Fibroblast of skin of abdomen (primary cell): ENCODE measurements at places on chromosomes 1 and 21.

GRCh38 chr1:80250573-80251168, 1244.1 kb upstream of the ADGRL4 start:
- DNase-seq, result peak; percentile 52

DNA sequence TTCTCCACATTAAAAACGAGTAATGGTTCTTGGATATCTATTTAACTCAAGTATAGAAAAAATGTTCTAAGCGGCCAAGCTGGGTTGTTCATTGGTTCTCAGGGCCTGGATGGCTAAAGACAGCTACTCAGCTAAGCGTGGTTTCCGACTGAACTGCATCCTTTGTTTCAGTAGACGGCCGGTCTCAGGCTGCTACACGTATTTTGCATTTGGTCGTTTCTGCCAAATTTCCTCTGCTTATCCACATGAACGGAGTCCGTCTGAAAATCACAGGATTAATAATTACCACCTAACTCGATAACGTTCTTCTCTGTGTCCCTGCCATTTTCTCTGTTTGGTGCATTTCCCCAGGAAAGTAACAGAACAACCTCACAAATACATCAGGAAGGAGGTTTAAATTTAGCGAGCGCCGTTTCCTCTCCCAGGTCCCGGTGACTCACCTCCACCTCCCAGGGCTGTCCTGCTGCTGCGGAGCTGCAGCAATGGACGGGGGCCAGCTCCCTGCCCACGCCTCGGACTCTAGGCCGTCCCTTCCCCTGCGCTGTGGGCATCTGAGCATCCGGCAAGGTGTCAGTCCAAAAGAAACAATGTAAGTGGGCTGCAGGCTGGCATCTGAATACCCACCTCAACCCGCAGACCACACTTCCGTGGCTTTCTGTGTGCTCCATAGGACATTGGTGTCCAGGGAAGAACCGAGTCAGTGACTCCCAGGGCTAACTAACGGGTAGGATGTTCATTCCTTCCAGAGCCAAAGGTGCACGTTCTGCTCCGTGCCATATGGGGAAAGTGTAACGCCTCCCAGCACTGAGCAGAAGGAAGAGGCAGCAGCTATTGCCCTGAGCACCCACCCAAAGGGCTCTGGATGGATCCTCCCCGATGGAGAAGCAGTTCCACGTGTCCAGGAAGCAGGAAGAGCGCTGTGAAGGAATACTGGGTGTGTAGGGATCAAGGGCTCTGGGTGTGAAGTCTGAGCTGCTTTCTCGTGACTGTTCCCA, 4.1 kb upstream of the GABRD start:
- DNase-seq, result no peak

DNA sequence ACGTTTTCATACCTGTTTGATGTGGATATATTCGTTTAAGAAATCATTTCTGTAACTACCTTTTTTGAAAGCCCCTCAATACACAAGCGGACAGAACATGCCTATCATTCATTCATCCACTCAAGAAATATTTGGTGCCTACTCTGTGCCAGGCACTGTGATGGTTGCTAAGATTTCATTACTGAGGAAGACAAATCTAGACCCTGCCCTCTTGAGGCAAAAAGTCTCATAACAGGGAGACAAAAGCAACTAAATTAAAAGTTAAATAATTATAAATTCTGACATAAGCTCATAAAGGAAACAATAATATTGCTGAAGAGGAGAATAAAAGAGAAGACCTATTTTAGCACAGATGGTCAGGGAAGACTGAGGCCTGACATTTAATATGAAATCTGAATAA, 203.5 kb upstream of the ZNHIT6 start:
- no peak for DNase-seq

DNA sequence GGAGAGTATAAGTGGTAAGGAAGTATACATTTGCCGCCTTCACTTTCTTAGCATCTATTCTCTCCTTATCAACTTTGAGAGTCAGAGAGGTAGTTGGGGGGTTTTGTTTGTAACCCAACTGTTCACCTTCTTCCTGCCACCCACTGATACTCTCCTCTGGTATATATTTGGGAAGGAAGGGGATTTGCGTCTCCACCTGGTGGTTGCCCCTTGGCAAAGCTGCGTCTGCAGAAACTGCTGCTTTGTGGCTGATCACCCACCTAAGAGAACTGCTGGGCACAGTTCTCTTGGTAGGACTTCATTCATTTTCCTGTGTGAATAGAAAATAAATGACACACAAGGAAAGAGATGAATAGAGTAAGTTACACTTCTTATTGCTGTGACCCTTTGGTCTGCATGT, 87.0 kb downstream of the SYT14 start:
- DNase-seq, result no peak

- DNase-seq, result peak; percentile 33
Observed at GRCh38 chr1:23865543-23865930, 2.6 kb downstream of the FUCA1 start.

DNA sequence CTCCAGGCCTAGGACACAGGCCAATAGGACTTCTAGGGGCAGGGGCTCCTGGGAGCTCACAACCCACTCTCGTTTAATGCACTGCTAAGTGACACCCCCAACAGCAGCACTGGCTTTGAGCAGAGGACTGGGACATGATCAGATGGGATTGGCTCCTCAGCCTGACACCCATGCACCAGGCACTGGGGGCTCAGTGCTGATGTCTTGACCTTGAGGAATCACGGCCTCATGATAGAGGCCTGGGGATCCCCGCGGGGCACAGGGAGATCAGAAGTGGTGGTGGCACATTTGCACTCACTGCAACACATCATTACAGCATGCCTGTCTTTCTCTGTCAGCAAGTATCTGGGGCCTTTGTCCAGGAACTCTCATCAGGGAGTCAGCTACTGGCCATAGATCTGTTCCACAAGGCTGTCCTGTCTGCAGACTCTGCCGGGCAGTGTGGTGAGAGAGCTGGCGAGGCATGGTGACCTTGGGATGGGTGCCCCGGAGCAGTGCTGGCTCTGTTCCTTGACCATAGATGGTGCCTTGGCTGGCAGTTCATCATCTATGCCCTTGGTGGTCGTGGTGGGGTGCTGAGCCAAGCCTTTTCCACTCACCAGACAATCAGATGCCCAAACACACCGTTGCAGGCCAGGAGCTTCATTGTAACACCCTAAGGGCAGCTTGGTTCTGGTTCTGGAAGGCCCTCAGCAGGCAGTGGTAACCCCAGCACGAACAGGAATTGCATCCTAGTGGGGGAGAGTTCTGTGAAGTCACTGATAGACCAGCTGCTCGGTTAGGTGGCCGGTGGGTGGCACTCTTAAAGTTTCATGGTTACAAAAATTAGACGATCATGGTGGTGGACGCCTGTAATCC, 22.2 kb upstream of the PARP1 start:
- DNase-seq, result no peak

- no peak for DNase-seq
Observed at GRCh38 chr1:29490204-29490934, 254.0 kb downstream of the PTPRU start.

- peak; percentile 56 for DNase-seq
Observed at GRCh38 chr1:197674286-197674685, 101.0 kb downstream of the DENND1B start.

GRCh38 chr1:87989346-87989745, 660.7 kb downstream of the LMO4 start:
- no peak for DNase-seq

DNA sequence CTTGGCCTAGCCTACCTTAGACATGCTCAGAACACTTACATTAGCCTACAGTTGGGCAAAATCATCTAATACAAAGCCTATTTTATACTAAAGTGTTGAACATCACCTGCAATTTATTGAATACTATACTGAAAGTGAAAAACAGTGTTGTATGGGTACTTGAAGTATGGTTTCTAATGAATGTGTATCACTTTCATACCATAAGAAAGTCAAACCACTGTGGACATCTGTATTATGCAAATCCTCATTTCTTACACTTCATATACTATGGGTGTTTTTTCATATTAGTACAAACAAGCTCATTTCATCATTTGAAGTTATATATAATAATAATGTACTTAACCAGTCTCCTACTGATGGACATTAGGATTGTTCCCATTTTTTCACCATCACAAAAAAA, 41.2 kb downstream of the TDRD5 start:
- no peak for DNase-seq

DNA sequence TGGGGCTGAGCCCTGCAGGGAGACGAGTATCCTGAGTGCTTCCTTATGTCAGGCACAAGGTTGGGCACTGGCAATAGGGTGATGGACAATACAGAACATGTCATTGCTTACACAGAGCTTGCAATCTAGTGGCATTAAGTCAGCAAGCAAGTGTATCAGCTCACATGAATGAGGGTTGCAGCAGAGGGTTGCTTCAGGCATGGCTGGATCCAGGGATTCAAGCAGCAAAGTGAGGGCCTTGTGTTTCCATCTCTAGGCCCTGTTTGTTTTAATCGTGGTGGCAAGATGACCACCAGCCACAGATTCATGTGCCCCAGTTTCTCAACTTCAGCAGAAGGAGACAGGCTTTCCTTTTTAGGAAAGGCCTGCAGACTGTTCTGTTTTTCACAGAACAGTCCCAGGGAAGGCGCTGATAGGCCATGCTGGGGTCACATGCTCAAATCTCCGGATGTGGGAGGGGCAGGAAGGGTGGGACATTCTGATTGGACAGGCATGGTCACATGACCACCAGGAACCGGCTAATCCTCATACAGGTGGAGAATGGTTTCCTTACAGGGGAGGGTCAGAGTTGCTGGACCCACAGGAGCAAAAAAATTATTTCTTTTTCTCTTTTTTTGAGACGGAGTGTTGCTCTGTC, 14.4 kb downstream of the PLOD1 start:
- no peak for DNase-seq

DNA sequence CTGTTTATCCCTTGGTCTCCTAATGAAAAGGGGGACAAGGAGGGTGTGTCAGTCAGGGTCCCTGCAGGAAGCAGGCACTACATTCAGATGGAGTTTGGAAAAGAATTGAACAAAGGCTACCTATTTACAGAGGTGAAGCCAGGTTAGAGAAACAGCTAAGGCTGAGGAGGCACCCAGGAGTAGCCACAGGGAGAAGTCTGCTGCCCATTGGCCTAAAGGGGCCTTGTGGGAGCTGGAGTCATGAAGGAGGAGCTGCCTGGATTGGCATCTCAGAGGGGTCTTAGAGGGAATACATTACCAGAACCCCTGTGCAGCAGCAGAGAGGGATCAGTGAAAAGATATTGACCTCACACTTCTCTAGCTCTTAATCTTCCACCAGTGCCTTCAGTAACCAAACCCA, 31.2 kb upstream of the USP24 start:
- no peak for DNase-seq

- peak; percentile 31 for DNase-seq
Observed at GRCh38 chr1:62962901-62963776, 179.2 kb downstream of the ATG4C start.

- no peak for DNase-seq
Observed at GRCh38 chr1:212752934-212753497, 38.6 kb downstream of the NSL1 start.

DNA sequence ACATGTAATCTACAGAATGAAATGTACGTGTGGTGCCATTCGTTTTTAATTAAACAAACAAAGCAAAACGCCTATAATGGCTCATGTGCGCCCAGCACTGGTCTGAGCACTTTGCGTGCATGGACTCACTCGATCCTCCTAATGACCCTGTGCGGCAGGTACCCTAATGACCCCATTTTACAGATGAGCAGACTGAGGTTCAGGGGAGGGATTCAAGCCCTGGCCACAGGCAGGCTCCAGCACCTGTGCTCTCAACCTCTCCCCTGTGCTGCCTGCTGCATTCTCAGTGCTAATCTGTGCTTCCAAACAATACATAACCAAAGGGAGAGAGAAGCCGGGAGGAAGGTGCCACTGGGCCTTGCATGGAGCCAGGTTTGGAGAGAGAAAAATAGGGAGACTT, 124.2 kb upstream of the ZBTB40 start:
- no peak for DNase-seq

DNA sequence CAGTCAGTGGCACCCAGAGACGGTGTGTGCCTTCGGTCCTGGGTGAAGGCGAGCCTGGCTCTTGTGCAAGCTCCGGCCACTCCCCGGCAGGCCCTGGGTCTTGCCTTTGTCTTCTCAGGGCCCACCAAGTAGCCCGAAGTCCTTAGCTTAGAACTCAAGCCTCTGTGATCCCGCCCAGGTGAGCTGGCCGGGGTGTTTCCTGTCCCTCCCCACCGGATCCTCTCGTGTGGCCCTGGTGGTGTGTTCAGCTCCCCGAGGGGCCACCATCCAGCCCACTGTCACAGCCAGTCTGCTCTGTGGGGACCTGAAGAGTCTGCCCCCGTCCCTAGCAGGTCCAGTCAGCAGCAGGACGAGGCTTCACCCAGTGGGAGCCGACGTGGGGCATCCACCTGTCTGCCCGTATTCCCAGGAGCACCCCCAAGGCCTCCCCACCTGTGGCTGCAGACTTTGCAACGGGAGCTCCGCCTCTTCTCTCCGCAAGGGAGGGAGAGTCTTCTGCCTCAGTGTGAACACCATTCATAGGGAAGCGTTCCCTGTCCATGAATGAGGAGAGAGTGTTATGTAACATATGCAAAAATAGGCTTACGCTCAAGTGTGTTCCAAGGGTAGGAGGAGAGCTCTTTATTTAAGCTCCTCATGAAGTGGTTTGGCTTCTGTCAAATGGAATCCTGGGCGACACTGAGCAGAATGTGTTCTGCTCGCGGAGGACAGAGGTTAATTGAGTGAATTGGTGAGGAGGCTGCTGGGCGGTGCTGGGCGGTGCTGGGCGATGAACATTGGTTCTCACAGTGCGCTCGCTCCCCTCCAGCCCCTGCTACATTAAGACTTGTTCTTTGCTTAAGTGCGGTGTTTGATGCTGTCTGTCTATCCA, 108.9 kb downstream of the CRYAA start:
- DNase-seq, result no peak

DNA sequence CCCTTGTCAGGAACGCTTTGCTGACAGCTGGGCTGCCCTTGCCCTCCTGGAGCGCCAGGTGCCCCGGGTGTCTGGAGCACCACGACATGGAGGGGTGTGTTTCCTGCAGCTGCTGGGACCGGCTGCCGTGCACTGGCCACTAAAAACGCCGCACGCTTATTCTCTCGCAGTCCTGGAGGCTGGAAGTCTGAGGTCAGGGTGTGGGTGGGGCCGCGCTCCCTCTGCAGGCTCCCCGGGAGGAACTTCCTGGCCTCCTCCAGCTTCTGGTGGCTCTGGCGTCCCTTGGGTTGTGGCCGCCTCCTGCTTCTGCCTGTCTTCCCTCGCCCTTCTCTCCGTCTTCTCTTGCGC, 28.0 kb upstream of the PLCH2 start:
- no peak for DNase-seq

DNA sequence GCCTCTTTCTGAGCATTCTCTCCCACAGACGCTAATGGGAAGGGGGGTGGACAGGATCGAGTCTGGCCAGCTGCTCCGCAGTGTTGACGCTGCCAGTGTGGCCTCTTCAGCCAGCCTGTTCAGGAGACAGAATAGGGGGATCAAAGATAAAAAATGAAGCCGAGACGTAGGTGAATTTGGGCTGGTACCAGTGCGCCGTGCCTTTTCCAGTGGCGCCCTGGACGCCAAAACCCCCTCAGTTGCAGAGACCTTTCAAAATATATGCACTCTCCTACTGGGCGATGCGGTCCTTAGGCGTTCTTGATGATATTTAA, 1.1 kb downstream of the TTC3 start:
- DNase-seq, result no peak

DNA sequence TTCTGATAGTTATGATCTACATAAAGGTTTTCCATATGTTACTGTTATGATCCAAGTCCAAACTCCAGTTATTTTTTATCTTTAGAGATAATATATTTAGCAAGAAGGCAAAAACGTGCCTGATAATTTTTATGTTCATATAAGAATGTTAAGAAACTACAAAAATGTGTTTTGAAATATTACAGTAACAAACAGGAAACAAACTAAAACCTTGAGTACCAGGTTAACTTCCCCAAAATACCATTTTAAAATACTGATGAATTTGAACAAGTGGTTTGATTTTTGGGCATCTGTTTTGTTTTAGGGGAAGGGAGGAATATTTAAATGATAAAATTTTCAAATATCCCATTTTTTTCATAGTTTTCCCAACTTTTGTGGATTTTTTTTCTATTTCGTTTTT, 124.8 kb downstream of the NR5A2 start:
- DNase-seq, result no peak
